ENCODE measurements at places on chromosomes 4 and X.
A peak's percentile ranks its signal among the peaks of the same experiment; 100 is the strongest.

DNA sequence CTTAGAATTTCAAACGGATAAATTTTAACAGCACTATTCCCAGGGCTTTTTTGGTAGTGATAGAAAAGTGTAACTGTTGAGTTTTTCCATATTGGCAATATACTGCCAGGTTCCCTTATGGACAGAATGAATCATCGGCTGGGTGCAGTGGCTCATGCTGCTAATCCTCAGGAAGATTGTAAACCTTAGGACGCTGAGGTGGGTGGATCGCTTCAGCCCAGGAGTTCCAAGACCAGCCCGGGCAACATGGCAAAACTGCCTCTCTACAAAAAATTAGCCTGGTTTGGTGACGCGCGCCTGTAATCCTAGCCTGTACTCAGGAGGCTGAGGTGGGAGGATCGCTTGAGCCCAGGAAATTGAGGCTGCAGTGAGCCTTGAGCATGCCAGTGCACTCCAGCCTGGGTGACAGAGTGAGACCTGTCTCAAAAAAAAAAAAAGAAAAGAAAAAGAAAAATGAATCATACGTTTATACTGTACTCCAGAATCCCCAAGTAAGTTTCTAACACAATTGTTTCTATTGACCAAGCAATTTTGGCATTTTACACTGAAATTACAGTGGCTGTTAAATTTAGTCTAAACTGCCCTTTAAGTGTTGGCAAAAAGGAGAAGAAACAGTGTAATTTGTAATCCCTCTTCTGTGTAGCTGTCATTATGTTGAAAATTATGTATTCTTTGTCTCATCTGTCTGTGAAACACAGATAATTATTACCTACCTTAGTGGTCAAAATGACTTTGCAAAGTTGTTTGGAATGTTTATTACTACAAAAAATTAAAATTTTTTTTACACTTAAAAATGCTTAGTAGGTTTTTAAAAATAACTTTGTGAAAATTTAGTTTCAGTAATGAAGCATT lies 1.8 kb downstream of the SLC30A9 start:
- no peak for DNase-seq

- DNase-seq: peak; percentile 79
Observed at GRCh38 chr4:128516301-128516969, 228.8 kb upstream of the PGRMC2 start.

DNA sequence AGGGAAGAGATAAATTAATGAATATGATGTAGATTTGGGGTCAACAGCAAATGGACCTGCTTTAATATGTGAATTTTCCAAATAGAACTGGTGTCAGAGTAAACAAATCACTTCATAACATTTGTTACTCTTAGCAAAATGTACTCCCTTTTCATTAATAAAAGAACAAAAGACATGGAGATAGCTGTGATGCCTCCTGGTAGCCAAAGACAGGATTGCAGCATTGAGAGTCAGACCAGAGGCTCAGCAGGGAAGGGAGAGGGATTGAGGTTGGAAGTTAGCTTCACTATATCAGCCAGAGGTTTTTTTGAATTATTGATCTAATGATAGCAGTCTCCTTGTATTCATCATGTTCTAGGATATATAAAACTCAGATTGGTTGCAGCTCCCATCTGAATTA lies 17.4 kb upstream of the RAB40A start:
- DNase-seq: no peak

DNA sequence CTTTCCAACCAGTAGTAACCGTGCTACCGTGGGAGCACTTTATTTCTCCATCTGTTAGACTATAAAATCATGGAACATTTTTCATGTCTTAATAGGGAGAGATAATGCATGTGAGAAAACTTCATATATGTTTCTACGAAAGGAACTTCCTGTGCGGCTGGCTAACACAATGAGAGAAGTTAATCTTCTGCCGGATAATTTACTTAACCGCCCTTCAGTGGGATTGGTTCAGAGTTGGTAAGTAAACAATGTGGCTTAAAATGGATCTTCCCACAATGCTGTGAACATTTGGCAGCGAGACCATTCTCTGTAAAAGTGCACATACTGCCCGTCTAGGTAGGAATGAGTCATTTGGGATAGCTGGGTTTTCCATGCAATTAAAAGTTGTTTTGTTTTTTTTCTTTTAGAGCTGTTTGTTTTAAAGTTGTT lies 29.6 kb downstream of the PDK3 start:
- DNase-seq: peak; percentile 24

- DNase-seq: no peak
Observed at GRCh38 chrX:1673337-1673736, 58.5 kb downstream of the ASMT start.

DNA sequence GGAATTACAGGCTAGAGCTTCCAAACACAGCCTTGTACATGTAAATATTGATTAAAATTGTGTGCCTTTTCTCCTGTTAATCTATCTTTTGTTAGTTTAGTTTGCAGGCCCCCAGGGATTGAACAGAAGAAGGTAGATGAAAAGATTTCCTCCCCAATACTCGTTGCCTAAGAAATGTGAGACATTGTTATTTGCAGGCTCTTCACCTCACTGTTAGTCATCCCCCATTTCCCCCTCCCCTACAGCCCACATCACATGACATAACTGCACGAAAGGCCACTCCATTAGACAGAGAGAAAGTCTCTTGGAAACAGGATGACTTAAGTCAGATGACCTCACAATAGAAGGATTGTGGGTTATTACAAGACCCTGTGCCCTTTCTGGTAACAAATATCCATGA lies 13.3 kb upstream of the MID1 start:
- DNase-seq: peak; percentile 62

- no peak for DNase-seq
Observed at GRCh38 chr4:62455871-62456270, 1255.7 kb downstream of the ADGRL3 start.

DNA sequence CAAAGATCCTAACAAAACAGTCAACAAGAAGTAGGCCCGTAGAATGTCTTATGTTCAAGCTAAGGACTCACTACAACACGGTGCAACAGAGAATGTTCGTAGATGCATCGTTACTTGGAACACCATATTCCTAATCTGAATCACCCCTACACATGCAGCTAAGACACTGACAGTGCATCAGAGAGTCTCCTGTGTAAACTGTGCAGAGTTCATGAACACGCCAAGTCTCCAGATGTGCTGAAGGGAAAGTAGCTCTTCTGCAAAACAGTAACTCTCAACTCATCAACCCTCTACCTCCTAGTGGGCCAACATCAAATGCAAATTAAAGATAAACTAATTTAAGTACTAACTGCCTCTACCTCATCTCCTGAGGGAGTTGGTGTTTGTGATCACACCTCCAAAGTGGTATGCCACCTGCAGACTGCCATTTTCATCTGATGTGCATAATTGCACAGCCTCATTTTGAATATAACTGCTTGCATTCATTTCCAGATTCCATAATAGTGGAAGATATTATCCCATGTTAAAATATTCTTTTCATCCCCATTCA lies 73.5 kb downstream of the MOSPD2 start:
- no peak for DNase-seq

GRCh38 chr4:115259642-115260041 lies 146.2 kb upstream of the NDST4 start:
- DNase-seq: no peak
